Left kidney (tissue), 8 donors: ENCODE measurements at places on chromosomes 3 and 15. TPM values are rescaled to one million over a fixed set of nuclear protein-coding genes. Genes with fewer than 3 reads are reported as not detected.

DNA sequence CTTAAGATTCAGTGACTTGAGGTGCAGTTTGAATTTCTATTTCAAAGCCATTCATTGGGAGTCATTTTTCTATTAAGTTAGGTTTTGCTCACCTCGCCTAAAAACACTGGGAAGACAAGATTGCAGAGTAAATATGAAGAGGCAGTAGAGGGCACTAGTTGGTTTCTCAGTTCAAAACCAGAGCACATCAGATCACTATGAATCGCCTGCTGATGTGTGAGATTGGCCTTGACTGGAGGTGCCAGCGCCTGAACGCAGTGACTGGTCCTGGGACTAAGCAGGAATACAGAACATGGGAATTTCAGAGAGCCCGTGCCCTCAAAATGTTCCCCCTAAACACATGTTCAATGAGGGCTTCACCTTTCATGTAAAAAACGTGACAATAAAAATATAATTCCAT lies 229.0 kb downstream of the ITPR1 start:
- no peak for DNase-seq

DNA sequence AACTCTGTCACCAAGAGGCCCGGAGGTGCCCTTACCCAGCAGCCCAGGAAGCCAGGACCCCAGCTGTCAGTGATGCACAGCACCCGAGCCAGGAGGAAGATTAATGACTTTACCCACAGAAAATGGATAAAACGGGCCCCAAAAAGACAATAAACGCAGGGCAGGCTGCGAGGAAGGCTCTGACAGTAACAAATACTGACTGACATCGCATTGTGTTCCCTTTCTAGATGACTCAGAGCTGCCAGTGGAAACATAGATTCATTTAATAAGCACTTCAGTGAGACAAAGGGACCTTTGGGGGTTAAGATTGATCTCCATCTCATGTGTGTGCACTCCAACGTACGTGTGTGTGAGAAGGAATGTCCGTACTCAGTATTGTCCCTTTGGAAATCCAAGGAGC lies 225.3 kb upstream of the PPP2R3A start:
- no peak for DNase-seq

DNA sequence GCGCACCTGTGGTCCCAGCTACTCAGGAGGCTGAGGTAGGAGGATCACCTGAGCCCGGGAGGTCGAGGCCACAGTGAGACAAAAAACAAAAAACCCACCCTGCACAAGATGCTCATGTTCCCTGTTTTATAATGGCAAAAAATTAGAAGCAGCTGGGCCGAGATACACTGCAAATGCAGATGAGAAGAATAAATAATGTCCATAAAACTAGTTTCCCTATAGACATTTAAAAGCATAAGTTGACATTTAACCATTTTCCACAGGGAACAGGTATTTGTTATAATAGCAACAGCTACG lies 537 bp upstream of the SCAP start:
- no peak for DNase-seq

DLL4 gene
- 5.1 TPM for polyA plus RNA-seq

DNA sequence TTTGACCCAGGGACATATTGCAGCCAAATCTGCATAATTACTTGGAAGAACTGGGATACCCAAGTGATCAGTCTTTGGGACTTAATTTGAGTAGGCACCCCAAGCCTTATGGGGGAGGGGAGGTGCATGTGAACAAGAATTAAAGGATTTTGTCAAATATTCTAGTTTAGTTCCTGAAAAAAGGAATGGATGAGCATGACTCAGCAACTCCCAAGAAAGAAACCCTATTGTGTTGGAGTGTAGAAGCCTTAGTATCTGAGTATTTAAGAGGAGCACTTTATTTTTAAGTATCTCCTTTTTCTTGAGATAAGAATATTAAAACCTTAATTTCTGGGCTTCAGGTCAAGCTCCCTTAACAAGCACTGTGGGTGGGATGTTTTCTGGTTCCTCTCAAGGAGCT lies 222.4 kb downstream of the CD47 start:
- no peak for DNase-seq

PCYT1A gene
- 51.3 TPM for polyA plus RNA-seq

GRCh38 chr3:78912687-78913086 lies 855.1 kb downstream of the ROBO1 start:
- DNase-seq = no peak
